ENCODE measurements at places on chromosomes 16 and 17. TPM values are rescaled to one million over a fixed set of nuclear protein-coding genes. Genes with fewer than 3 reads are reported as not detected.
A peak's percentile ranks its signal among the peaks of the same experiment; 100 is the strongest.

GRCh38 chr17:32688221-32688620 is 188.7 kb downstream of the MYO1D start:
- DNase-seq: no peak

DNA sequence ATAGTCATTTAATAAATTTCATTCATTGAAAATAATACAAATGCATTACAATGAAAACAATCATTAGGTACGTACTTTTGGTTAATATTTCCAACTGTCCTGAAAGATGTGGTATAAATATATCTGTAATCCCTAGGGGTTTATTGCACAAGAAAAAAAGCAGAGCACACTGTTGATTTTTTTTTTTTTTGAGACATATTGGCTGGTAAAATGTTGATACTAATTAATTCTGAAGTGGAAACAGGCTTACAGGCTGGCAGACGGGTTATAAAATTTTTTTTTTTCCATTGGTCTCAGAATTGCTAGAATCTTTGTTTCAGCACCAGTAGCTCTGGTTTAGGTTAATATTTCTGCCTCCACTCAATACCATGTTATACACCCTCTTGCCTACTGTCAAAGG is 193.6 kb downstream of the MAP2K6 start:
- DNase-seq: no peak

DNA sequence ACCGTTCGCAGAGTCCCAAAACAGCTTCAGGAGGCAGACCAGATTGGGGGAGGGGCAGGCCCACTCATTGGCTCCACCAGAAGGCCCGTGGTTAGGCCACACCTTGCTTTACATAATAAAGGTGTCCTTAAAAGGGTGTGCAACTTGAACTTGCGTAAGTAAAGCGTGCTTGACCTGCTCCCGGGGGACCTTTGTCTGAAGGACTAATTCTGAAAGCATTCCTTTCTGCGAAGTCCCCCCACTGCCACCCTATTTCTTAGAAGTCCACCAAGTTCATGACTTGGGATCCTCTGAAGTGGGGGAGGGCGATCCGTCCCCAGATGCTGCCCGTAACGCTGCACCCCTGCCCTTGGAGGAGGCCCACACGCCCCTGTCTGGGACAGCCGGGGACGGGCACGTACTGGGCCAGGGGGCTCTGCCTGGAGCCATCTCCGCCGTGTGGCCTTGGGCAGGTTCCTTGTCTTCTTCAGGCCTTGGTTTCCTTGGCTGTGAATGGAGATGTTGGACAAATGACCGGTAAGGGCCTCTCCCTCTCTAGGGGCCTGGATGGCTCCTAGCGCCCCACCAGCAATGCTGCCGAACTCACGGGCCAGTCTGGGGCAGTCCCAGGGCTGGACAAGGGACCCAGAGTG is 823 bp upstream of the ZNF469 start:
- no peak for DNase-seq

GRCh38 chr16:57998486-57998885 is 2.0 kb downstream of the ZNF319 start:
- DNase-seq: peak; percentile 57

GRCh38 chr17:75941442-75941819 is 589 bp upstream of the FBF1 start:
- no peak for DNase-seq

DNA sequence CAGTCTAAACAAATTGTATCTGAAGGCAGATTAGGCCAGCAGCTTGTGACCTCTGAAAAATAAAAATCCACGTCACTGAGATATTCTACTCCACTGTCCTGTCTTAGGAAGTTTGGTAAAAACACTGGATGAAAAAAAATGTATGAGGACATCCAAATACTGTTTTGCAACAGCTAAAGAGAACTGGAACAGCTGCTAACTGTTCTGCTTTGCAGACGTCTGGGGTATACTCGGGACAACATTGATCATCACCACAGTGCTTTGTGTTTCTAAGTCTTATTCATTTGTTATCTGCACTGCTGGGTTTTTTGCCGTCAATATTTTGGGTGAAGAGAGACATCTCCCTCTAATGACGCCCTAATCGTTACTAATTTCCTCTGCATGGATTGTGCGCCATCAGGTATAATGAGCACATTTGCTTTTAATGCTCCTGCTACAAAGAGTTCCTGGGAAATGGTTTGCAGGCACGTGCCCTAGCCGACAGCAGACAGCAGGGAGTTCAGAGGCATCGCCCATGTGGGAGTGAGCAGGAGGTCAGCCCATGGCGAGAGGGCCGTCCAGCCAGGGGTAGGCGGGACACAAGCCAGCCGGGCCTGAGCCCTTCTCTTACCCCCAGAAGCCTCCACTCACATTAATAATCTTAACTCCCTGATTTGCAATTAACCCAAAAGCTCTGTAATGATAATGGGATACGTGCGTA is 87.0 kb downstream of the CBLN1 start:
- no peak for DNase-seq

DNA sequence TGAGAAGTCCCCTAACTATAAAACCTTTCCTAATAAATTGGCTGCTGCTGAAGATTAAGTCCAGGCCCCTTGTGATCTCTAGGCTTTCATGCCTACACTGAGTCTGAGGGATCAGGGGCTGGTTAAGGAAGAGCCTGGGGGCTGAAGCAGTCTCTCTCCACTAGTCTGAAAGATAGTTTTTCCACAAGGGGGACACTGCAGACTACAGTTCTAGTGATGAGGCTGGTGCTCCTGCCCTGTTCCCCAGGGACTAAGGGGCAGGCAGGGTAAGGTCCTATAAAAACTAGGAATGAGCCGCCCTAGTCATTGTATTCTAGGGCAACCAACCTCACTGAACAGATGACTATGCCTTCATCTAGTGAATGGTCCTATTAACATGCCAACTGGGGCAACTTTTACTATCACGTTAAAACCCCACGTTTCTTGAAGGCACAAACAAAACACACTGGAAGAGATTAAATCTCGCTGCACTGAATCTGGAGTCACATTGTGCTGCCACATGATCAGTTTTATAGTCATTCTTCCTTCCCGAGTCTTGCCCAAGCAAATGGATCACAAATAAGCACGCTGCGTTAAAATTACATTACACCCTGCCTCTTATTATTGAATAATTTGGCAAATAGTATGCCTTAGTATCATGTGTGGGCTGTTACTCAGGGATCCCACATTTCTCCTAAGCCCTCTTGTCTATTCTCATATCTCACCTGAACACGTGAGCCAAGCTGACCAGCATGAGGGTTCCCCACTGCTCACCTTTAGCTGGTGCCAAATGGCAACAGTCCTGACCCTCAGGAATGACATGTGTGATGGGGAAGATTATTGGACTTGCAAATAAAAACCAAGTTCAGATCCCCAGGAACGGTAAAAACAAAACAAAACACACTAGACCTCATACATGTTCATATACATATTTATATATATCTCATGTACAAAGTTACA is 95.4 kb upstream of the TOB1 start:
- DNase-seq: no peak

DNA sequence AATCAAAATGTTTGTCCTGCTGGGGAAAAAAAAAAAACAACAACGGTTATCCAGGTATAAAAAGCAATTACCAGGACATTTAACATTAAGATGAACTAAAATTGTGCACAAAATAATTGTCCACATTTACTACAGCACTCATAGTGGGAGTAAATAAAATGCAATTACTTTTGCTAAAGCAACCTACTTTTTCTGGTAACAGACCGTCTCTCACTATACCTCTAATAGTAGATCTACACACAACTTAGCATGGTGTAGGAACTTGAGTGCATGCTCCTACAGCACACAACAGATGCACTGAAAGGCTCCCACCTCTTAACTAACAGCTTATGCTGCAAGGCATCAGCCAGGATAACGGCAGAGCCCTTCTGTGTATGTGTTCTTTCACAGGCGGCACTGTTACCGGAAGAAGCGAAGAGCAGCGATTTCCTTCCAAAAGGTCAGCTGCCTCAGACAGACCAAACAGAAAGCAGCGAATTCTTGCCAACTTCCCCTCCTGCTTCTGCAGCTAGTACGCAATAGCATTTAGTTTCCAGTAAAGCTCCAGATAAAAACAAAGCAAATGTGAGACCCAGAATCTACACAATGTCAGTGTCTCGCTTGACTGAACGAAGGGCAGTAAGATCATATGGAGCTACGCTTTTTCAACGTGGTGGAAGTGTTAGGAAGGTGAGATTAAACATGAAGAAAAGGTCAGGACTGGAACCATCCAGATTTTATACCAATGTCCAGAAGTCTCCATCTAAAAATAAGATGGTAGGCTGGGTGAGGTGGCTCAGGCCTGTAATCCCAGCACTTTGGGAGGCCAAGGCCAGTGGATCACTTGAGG is 27.6 kb downstream of the STAT5B start:
- DNase-seq: peak; percentile 44

- DNase-seq: no peak
Observed at GRCh38 chr17:53227514-53227913, 595.2 kb upstream of the KIF2B start.

DNA sequence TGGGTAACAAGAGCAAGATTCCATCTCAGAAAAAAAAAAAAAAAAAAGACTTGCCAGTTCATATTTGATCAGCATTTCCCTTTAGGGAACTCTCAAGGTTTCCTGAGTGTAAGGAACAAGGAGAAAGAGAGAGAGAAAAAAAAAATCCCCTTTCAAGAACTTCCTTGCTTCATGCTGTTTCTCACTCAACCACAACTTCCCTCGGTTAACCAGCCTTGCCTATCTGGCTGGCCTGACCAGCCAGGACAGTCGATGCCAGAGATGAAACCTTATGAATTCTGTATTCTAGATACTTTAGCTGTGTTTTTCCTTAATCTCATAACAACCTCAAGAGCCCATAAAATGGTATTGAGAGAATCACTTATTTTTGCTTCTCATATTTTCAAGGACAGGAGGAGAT is 2.6 kb upstream of the N4BP1 start:
- no peak for DNase-seq

The CLEC18C gene
- total RNA-seq: 3.6 TPM

GRCh38 chr16:1133271-1133670 is 19.6 kb upstream of the CACNA1H start:
- DNase-seq: no peak

The MYH1 gene
- not detected for total RNA-seq

The PPP1R27 gene
- not detected for total RNA-seq

DNA sequence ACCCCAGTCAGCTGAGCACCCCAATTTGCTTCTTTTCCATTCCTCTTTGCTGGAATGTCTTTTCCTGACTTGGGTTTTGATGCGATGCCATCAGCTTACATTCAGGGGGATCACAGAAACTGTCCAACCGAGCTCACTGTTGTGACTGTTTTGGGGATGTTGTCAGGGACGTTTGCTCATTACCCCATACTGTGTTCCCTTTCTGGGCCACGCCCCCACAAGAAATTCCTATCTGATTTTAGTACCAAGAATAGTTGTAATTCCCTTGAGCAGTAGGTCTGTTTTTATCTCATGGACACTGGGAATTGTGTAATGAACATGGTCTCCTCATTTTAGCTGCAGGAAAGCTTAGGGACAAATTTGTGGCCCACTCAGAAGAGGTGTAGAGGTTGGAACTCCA is 2.6 kb upstream of the NTN1 start:
- no peak for DNase-seq

- DNase-seq: no peak
Observed at GRCh38 chr17:3167574-3167973, 29.7 kb upstream of the OR1A2 start.

The SRCAP gene
- total RNA-seq: 9.3 TPM

The STAC2 gene
- not detected for total RNA-seq

GRCh38 chr17:57033296-57033695 is 51.8 kb upstream of the AKAP1 start:
- no peak for DNase-seq

The CFAP119 gene
- 10.5 TPM for total RNA-seq

The CDH8 gene
- 8.2 TPM for total RNA-seq

DNA sequence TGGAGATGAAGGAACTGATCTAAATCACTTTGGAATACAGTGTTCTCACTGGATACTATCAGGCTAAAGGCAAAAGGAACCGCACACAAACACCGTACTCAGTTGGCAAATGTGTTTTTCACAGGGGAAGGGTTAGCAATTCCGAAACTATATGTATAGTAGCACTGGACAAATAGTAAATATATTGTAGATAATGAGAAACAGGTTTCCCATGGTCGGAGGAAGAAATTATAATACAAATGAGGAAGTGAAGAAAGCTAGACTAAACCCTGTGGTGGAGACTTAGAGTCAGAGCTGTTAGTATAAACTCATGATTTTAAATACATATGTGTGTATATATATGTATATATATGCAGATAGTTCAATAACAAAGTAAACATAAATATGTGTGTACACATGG is 414.1 kb upstream of the SALL1 start:
- DNase-seq: no peak

GRCh38 chr17:9979463-9979995 is 74.5 kb upstream of the RCVRN start:
- DNase-seq: no peak

GRCh38 chr16:16071631-16072244 is 122.3 kb downstream of the ABCC1 start:
- DNase-seq: peak; percentile 48

The HBA2 gene
- not detected for total RNA-seq

DNA sequence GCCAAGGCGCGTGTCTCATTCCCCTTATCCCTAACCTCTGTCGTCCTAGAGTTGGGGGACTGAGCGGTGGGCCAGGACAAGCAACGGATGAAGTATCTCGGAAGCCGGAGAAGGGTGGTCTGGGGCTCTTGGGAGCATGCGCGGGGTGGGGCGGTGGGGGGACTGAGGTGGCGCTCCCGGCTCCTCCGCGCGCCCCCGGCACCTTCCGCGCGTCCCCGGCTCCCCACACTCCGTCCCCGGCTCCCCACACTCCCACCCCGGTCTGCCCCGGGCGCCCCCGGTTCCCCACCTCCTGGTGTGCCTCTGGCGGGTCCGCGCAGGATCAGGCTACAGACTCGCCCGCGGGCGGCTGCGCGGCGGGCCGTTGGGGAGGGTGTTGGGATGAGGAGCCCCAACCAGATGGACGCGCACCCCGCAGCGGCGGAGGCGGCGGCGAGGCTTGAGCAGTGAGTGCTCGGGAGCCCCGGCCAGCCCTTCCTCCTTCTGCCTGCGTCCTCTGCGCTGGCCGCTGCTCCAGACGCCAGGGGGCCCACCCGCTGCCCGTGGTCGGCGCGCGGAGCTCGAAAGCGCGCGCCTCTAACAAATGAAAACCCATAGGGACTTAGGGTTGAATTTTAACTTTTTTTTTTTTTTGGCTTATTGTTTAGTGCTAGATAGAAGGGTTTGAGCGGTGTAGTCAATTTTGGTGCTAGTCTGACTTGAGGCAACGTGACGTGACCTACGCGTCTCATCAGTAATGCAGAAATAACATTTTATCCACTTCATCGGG is 5.6 kb upstream of the CRYM start:
- no peak for DNase-seq

- DNase-seq: no peak
Observed at GRCh38 chr17:41171886-41172285, 3.9 kb upstream of the KRTAP4-3 start.

DNA sequence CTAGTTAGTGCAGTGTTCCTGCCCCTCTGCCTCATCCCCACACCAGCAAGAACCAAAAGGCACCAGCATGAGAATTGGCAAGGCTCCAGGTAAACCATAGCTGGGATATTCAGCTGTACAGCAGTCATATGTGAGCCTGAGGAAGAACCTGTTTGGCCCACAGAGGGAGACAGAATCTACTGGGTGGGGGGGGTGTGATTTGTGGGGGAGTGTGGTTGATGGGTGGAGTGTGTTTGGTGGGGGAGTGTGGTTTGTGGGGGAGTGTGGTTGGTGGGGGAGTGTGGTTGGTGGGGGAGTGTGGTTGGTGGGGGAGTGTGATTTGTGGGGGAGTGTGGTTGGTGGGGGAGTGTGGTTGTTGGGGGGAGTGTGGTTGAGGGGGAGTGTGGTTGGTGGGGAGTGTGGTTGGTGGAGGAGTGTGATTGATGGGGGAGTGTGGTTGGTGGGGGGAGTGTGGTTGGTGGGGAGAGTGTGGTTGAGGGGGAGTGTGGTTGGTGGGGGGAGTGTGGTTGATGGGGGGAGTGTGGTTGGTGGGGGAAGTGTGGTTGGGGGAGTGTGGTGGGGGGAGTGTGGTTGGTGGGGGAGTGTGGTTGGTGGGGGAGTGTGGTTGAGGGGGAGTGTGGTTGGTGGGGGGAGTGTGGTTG is 19.5 kb downstream of the MINK1 start:
- DNase-seq: peak; percentile 30
